SK-N-SH treated with all-trans-retinoic acid at 6 μM for 48 hours (cell line): ENCODE measurements at places on chromosomes 7 and 10.

GRCh38 chr7:33157781-33158180, 28.4 kb downstream of the BBS9 start:
- peak; percentile 86 for ATAC-seq

GRCh38 chr10:33507662-33508425, 173.4 kb upstream of the NRP1 start:
- ATAC-seq, result no peak

DNA sequence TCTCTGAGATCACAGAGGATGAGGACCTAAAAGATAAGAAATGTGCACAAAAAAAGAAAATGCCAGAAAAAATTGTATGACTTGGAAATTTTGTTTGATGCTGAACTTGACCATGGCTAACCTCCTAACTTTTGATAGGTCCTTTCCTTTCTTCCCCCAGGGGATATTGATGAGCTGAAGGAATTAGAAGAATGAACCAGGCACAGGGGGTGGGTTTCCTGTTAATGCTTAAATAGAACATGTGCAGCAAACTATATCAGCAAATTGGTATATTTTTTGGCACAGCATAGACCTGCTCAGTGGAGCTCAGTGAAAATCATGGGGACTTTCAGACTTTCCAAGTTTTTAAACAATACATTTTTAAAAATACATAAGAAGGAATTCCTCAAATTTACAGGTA, 300.7 kb downstream of the HDAC9 start:
- no peak for ATAC-seq

GRCh38 chr10:18219146-18219545, 78.9 kb downstream of the CACNB2 start:
- no peak for ATAC-seq

GRCh38 chr10:128326851-128327250, 200.6 kb upstream of the MKI67 start:
- no peak for ATAC-seq

GRCh38 chr10:101783736-101784118, 481 bp upstream of the NPM3 start:
- peak; percentile 25 for ATAC-seq

DNA sequence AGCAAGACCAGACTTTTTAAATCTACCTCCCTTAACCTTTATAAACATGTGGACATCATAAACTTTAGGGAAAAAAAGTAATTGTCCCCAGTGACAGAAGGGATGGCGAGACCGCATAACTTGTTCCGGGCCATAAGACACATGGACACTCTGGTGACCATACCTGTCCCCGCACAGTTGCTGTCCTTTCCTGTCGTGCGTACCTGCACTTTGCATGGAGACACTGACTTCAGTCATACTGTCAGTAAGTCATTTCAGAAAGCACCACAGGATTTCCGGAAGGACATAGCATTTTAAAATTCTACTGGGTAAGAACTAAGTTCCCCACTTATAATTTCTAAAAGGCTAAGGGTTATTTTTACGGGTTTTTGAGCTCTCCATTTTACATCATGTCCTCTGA, 120.9 kb downstream of the CREB5 start:
- ATAC-seq, result no peak

DNA sequence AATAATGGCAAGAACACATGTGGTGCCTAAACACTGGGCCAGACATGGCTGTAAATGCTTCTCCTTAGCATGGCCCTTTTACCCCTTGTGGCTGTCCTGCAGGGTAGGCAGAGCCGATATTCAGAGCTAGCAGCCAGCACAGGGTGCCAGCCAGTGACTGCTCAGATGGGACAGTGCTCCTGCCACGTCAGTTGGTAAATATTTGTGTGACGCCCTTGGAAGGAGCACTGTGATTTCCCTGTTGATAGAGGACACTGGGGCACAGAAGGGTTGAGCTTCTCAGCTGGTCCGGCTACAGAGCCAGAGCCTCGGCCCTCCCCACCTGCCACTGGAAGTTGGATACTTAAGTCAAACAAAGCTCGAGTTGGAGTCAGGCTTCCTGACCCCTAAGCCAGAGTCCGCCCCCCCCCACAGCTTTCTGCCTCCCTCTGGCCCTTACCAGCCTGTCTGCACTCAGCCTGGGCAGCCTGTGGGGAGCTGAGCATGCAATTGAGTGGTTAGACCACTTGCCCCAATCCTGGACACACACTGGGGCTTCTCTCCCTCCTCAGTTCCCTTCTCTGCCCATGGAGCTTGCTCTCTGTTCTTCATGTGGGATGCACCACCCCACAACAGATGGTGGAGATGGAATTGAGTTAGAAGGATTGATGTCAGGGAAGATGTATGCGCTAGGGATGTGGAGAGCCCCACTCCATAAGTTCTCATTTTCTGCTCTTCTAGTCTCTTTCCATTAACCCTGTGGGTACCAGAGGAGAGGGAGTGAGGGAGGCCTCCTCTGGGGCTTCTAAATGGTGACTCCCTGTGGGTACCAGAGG, 350.8 kb downstream of the PLXNA4 start:
- peak; percentile 17; the same call in 1 of the 3 replicates for ATAC-seq
